ENCODE measurements at places on chromosomes 2 and 18.

DNA sequence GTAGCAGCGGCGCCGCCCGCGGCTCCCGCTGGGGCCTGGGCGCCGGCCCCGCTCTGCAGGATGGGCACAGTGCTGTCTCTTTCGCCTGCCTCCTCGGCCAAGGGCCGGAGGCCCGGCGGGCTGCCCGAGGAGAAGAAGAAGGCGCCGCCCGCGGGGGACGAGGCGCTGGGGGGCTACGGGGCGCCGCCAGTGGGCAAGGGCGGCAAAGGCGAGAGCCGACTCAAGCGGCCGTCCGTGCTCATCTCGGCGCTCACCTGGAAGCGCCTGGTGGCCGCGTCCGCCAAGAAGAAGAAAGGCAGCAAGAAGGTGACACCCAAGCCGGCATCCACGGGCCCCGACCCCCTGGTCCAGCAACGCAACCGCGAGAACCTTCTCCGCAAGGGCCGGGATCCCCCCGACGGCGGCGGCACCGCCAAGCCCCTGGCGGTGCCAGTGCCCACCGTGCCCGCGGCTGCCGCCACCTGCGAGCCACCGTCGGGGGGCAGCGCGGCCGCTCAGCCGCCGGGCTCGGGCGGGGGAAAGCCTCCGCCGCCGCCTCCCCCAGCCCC lies 369 bp downstream of the CDK5R2 start:
- no peak for DNase-seq

- DNase-seq, result no peak
Observed at GRCh38 chr2:232502511-232502910, 14.9 kb upstream of the ECEL1 start.

DNA sequence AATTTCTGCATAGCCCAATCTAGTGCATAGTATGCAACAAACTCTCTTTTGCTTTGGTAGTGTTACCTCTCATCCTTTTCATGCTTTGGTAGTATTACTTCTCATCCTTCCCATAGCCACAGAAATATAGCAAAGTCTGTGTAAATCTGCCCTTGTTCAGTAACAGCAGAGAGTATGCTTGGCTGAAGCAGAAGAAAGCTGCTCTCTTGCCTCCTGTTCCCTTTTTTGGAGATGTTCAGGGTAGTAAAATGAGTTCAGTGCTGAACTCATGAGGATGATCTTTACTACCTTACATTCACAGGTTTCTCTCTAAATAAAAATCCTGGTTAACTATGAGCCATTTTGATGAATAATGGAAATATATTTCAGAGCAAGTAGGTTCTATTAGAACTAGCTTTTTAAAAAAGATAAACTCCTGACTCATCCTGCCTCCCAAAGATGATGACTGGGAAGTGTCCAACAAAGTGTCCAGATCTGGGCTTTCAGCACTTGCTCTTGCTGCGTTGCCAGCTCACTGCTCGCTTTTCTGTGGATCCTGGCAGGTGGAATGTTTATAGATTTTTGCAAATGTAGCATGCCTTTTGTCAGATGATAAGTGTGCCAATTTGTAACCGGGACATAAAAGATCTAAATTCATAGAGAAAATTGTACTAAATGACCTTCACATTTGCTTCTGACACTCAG lies 29.4 kb upstream of the CHMP3 start:
- no peak for DNase-seq

- no peak for DNase-seq
Observed at GRCh38 chr18:12366784-12367183, 10.2 kb downstream of the AFG3L2 start.

GRCh38 chr18:73279498-73279897 lies 411.7 kb upstream of the NETO1 start:
- DNase-seq, result no peak

DNA sequence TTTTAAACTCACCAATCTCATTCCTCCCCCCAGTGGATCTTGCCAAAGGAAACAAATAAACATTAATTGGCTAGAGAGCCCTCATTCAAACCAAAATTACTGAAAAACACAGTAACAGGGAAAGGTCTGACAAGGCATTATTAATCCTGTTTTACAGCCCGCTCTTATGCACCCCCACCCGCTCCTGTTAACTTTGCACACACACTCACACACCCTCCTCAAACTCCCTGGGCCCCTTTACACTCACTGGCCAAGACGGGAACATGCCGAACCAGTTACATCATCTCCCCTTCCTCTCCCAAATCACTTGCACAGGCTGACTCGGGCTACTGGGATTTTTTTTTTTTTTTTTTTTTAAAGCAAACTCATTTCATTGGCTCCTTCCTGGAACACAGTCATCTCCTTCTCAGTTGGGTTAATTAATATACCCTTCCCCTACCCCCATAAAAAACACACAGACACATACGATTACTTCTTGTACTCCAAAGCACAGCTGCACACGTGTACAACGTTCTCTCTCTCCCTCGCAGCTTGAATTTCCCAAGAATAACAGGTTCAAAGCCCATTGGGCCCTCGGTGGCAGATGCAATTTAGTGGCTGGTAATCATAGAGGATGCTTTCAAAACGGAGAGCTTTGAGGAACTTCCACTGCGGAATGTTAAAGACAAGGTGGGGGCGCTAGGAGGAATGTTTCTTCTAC lies 31.8 kb downstream of the KLF7 start:
- DNase-seq, result no peak

- no peak for DNase-seq
Observed at GRCh38 chr2:27263287-27264252, 723 bp upstream of the SLC30A3 start.

DNA sequence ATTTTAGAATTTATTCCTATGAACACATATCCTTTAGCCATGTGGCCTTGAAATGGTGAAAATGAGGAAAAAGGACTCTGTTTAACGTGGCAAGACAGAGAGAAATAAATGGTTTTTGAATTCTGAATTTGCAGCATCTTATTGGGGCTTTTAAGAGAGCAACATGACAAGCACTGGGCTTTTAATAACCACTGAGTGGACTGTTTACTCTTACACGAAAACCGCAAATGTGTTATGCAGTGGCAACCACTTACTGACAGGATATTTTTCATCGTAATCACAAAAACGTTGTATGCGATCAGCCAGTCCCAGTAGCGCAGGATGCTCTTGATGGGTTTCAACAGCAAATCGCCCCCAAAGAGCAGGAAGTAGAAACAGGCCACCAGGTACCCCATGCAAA lies 226.6 kb downstream of the NAPG start:
- DNase-seq, result no peak

DNA sequence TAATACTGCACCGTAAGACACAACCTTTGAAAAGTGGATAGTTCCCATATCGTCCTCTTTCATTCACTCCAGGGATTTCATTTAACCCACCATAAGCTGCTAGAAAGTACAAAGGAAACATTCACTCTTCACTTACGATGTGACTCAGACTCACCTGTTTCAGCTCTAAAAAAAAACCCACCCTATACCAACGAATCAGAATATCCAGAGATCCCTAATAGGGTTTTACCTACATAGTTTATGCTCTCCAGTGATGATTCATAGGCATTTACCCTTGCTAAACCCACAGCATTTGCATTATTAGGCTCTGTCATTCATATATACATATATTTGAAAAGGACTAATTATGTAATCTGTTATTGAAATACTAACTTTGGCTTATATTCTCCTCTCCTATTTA lies 60.2 kb downstream of the PRPF40A start:
- no peak for DNase-seq

DNA sequence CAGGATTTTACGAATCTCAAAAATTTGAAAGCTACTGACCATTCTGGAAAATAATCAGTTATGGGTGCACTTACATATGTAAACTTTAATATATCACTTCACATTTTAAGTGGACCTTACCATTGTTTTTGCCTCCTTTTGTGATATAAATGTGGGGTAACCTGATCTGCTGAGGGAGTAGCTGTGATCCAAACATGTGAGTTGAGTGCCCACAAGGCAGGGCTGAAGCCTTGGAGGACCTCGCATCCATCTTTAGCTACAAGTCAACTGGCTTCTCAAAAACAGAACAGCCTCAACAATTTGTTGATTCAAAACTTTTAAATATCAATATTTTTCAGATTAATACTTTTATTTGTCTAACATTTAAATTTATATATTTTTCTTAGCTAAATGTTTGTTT lies 178.2 kb downstream of the PLCL1 start:
- DNase-seq, result no peak

GRCh38 chr2:33369191-33369590 lies 107.3 kb upstream of the RASGRP3 start:
- no peak for DNase-seq

GRCh38 chr2:197894751-197895274 lies 90.4 kb downstream of the PLCL1 start:
- DNase-seq, result no peak

GRCh38 chr2:104769096-104769495 lies 84.8 kb upstream of the POU3F3 start:
- no peak for DNase-seq

DNA sequence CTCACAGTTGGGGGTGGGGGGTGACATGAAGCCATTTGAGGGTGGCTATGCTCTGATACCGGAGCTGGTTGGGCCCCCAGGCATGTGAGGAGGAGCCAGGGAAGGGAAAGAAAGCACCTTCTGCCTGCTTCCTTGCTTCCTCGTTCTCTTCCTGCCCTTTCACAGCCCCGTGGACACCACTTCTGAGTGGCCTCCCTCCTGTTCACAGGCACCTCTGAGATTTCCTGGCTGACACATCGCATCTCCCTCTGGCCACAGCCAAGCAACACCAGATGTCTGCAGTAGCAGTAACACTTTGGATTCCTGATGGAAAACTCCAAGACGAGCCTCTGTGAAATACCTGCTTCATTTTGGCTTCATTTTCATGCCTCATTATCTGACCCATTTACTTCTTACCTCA lies 64.7 kb upstream of the ST3GAL5 start:
- no peak for DNase-seq

- DNase-seq, result no peak
Observed at GRCh38 chr2:172560721-172561120, 4.8 kb downstream of the PDK1 start.

GRCh38 chr2:197838036-197838435 lies 33.6 kb downstream of the PLCL1 start:
- DNase-seq, result no peak

GRCh38 chr18:79467126-79467525 lies 71.4 kb downstream of the NFATC1 start:
- no peak for DNase-seq

DNA sequence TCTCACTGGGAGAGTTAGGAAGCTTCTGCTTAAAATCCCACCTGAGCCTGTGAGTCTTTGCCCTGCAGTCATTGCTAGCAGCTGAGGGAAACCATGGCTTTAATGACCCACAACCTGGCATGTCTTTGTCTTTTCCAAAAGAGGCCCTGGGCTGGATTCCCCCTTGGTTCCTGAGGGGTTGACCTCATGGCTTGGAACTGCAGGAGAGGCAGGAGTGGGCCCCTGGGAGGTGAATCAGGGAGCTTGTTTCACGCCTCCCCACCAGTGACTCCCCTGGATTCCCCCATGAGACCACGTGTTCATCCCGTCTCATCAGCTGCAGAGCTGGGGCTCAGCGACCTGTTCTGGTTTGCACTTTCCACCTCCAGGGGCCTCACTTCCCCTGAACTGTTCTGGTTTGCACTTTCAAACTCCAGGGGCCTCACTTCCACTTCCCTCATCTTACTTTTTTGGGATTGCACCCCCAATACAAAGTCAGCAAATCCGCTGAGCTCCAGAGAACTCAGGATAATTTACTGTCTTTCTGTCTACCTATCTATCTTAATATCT lies 58.5 kb upstream of the TMEM18 start:
- no peak for DNase-seq

DNA sequence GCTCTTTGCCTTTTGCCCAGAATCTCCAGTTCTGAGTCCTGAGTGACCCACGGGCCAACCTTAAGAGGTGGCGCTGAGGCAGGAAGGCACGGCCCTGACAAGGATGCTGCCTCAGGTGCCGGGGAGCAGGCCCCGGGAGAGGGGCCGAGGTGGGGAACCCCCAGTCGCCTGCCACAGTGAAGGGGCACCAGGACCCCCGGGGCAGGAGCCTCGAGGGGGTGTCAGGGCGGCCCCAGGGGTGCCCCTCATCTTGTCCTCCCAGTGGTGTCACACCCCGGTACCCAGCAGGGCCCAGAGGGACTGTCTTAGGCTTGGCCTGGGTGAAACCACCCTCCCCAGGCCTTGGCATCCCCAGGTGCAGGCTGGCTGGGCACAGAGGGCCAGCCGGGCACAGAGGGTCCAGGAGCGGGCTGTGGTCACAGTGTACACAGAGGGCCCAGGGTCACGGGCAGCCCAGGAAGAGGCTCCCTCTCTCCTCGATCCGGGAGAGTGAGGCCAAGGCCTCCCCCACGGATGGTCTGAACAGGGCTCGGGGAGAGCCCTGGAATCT lies 1.0 kb downstream of the PDCD1 start:
- no peak for DNase-seq

DNA sequence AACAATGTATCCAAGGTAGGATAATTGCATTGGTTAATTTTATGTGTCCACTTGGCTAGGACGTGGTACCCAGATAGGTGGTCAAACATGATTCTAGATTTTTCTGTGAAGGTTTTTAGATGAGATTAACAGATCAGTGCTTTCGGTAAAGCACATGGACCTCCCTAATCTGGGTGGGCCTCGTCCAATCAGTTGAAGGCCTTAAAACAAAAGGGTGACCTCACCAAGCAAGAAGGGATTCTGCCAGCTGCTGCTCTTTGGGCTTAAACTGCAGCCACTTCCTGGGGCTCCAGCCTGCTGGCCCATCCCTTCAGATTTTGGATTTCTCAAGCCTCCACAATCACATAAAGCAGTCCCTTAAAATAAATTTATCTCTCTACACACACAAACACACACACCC lies 226.1 kb upstream of the TPO start:
- no peak for DNase-seq

DNA sequence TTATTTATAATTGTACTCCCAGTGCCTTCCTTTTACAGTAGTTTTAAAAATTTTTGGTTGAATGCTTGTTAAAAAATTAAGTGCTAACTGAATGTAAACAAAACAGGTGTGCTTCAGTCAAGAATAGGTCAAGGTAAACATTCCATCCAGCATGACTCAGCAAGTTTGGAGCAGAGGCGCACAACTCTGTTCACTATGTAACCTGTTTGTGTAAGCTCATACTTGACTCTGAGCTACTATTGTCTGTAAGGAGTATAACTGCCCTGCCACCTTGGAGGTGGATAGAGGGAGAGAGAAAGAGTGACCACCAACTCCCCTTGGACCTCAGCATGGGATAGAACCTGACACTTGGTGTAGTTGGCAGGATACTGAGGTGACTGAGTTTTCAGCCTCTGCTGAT lies 207.4 kb upstream of the SYT4 start:
- no peak for DNase-seq
